ENCODE measurements at places on chromosomes 16 and 17. TPM values are rescaled to one million over a fixed set of nuclear protein-coding genes. Genes with fewer than 3 reads are reported as not detected.

The KIF19 gene
- 0.11 TPM for total RNA-seq

GRCh38 chr17:29749045-29749825 lies 126.5 kb upstream of the CORO6 start:
- no peaks in the 10 kb centered on the region for H3K27me3 ChIP-seq
- no peak for DNase-seq
- peaks cover 34% of the 10 kb centered on the region for H3K36me3 ChIP-seq
- H3K4me3 ChIP-seq = no peak overlapping the region
- no peak overlapping the region for H3K27ac ChIP-seq

DNA sequence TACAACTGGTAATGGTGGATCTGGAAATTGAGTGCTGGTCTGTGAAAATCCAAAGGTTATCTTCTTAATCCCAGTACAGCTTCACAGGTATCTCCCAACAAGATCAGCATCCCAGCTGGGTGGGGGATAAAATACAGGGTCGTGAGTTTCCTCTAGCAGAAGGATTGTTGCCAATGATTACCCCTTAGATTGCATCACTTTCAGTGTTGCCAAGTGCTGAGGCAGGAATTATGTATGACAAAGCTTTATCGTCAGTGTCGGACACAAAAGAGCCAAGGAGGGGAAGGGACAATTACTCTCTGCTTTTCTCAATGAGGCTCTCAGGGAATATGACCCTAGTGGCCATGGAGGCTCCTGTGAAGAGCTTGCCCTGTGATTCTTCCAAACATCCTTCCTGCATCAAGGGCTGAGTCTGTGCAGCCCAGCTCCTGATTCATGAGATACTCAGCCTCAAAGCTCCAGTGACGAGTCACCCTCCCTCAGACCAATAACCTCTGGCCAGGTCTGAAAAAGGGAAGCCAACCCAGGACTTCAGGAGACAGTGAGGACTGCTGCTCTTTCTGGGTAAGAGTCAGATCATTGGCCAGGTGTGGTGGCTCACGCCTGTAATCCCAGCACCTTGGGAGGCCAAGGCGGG lies 15.0 kb downstream of the OR1F1 start:
- no peak overlapping the region for H3K27ac ChIP-seq
- H3K36me3 ChIP-seq = peaks cover 2% of the 10 kb centered on the region
- DNase-seq = no peak
- H3K4me3 ChIP-seq = no peak overlapping the region

- no peak for DNase-seq
- peaks cover 26% of the 10 kb centered on the region for H3K4me1 ChIP-seq
- H3K27ac ChIP-seq = no peak overlapping the region
Measured at GRCh38 chr17:67139784-67140665, 95.7 kb downstream of the CACNG1 start.

- H3K4me1 ChIP-seq = peaks cover 12% of the 10 kb centered on the region
- DNase-seq = peak; percentile 20
- H3K36me3 ChIP-seq = peaks cover 8% of the 10 kb centered on the region
- no peak overlapping the region for H3K4me3 ChIP-seq
Measured at GRCh38 chr16:80536238-80536637, 4.6 kb upstream of the DYNLRB2 start.

Measured in activated CD8-positive, alpha-beta T cell treated with anti-CD3 and anti-CD28 coated beads for 36 hours (primary cell).